ENCODE measurements at places on chromosomes 12 and 14.

DNA sequence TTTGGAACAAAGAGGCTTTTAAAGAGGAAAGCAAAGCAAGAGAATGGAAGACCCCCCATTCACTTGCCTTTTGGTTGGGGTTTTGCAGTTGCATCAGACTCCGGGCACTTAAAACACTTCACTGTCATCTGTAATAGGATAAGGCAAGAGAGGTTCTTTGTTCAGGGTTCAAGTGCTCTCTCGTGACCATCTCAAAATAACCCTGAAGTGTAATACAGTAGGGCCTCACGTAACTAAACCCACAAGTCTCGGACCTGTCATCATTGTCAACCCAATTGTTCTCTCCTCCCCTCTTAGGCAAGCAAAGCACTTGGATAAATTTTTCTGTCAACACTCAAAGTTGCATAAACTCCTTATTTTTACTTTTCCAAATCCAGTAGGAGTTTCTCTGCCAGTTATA is 26.9 kb upstream of the MYBPC1 start:
- DNase-seq, result no peak

DNA sequence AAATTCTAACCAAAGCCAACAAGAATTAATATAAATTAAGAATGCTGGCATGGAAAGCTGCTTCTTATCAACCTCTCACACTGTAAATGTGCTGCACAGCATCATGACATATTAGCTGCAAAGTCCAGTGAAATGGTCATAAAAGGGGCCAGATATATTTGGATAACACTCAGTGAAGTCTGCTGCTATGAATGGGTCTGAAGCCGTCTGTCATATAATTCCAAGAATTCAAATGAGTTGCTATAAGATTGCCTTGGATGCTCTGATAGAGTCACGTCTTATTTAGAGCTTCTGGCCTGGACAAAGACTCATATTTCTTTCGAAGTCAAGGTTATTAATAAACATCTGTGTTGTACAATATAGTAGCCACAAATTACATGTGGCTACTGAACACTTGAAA is 54.3 kb upstream of the OVCH1 start:
- no peak for DNase-seq

GRCh38 chr14:104895786-104896661 is 28.7 kb upstream of the PLD4 start:
- no peak for DNase-seq

DNA sequence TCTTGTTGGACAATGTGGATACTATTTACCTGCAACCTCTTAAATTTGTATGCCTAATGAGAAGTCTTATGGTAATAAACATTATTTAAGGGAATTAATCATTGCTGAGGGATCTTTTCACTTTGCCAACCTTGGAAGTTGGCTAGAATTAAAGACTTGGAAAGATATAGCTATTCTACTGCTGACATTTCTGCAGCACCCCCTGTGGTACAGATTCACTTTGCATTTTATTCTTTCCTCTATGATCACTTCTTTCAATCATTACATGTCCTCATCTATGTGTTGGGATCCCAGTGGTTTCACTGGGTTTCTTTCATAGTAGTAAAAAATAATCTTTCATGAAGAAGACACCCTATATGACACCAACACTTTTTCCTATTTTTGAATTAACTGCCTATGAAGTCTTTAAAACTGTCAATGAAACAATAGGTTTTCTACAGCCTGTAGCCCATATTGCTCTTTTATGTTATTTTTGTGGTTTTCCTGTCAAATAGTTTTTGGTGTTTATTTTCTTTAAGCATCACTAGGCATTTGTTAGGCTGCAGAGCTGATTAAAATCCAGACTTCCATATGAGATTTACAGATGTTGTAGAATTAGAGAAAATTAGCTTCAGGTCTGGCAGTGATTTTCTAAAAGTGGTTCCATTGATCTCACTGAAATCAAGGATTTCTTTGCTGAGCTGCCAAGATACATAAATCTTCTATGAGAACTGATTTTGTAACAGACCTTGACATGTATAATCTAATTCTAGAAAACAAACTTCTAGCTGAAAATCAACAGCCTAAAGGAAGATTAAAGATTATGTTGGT is 256.1 kb downstream of the NAV3 start:
- no peak for DNase-seq

GRCh38 chr12:82651489-82651888 is 35.2 kb upstream of the TMTC2 start:
- peak; percentile 16 for DNase-seq

GRCh38 chr12:93856611-93857010 is 179.4 kb downstream of the CRADD start:
- DNase-seq, result no peak

- no peak for DNase-seq
These were observed 9.3 kb downstream of the KRAS start for GRCh38 chr12:25241167-25242020.

- no peak for DNase-seq
These were observed 400.2 kb upstream of the OR4E1 start for GRCh38 chr14:22073801-22074200.

- DNase-seq, result no peak
These were observed 2.4 kb downstream of the BTG1 start for GRCh38 chr12:92143258-92143657.

- no peak for DNase-seq
These were observed 25.1 kb upstream of the ANO2 start for GRCh38 chr12:5969974-5970690.

GRCh38 chr14:103626146-103626850 is 2.7 kb upstream of the KLC1 start:
- DNase-seq, result no peak

- no peak for DNase-seq
These were observed 742 bp upstream of the MARS1 start for GRCh38 chr12:57487055-57487596.

GRCh38 chr14:97120204-97120603 is 323.0 kb downstream of the VRK1 start:
- no peak for DNase-seq

DNA sequence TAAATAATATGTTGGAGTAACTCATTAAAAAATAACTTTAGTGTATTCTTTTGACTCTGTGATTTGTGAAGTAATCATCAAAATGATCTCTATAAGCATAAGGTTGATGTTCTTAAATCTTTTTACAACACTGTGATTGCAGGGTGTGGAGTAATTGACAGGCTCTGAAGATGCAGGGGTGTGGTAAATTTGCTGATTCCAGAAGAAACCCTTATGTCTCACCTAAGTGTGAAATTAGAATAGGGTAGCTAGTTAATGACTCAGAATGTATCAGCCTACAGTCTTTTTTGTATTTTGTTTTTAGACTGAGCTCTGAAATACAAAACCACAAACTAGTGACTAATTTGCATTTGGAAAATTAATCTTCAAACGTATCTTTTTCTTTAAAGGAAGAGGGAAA is 5.9 kb downstream of the PRPF39 start:
- no peak for DNase-seq

DNA sequence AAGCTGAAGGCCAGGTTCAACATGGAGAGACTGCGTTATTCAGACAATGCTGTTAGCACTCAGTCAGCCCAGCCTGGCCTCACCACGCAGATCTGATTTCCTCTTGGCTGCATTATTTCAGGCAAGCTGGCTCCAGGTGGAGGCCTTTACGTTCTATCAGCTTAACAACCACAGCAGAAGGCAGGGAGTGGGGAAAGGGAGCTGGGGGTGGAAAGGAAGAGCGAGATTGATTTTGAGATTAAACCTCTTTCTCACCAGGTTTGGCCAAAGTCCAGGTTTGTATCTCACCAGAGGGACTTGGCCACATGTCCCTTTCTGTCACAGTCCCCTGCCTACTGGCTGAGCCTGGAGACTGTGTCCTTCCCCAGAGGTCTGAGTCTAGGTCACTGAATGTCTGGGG is 543.7 kb upstream of the TMEM132C start:
- no peak for DNase-seq

GRCh38 chr12:70551731-70552130 is 85.5 kb downstream of the PTPRB start:
- DNase-seq, result no peak

DNA sequence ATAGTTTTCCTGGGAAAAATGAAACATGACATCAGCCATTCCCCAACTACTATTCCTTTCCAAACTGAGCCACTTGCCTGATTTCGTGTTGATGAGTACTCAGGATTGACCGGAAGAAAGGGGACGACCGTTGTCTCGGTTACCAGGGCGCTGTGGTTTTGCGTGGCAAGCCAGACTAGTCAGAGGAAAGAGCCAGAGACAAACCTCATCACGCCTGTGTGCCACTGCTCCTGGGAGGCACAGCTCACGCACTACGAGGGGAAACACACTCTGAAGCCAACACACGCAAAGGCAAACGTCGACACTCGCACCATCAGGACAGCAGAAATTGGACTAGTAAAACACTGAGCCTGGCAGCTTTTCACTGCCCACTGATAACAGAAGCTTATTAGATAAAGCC is 35.0 kb downstream of the GIT2 start:
- no peak for DNase-seq

GRCh38 chr12:2215709-2216560 is 163.1 kb downstream of the CACNA1C start:
- no peak for DNase-seq

DNA sequence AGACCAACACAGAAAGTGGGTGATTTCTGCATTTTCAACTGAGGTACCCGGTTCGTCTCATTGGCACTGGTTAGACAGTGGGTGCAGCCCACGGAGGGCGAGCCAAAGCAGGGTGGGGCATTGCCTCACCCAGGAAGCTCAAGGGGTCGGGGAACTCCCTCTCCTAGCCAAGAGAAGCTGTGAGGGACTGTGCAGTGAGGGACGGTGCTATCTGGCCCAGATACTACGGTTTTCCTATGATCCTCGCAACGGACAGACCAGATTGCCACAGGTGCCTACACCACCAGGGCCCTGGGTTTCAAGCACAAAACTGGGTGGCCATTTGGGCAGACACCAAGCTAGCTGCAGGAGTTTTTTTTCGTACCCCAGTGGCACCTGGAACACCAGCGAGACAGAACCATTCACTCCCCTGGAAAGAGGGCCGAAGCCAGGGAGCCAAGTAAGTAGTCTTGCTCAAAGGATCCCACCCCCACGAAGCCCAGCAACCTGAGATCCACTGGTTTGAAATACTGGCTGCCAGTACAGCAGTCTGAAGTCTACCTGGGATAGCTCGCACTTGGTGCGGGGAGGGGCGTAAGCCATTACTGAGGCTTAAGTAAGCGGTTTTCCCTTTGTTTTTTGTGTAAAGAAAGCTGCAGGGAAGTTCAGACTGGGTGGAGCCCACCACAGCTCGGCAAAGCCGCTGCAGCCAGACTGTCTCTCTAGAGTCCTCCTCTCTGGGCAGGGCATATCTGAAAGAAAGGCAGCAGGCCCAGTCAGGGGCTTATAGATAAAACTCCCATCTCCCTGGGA is 25.5 kb upstream of the NAA30 start:
- no peak for DNase-seq

DNA sequence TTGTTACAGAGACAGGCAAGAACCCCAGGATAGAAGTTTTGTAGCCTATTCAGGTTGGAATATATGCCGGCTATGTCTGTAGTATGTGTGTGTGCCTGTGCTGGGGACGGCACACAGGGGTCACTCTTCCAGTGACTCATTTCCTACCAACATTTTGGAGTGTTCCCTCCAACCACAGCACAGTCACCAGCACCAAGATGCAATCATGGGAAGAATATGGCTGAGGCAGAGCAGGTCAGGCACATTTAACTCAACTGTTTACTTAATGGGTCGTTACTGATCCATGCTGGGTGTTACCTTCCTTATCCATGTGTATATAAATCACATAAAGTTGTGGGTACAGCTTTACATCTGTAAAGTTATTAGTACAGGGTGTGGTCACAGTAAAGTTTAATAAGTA is 178.3 kb downstream of the PRKD1 start:
- DNase-seq, result peak; percentile 32

DNA sequence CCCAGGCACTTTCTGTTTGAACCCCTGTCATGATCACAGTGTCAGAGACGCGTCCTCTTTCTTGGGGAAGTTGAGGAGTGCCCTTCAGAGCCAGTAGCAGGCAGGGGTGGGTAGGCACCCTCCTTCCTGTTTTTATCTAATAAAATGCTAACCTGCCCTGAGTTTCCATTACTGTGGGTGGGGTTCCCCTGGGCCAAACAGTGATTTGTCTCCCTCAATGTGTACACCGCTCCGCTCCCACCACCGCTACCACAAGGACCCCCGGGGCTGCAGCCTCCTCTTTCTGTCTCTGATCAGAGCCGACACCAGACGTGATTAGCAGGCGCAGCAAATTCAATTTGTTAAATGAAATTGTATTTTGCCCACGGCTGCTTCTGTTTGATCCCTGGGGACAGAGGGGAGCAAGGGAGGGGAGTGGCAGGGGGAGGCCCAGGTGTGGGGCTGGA is 5.1 kb downstream of the SHMT2 start:
- no peak for DNase-seq

DNA sequence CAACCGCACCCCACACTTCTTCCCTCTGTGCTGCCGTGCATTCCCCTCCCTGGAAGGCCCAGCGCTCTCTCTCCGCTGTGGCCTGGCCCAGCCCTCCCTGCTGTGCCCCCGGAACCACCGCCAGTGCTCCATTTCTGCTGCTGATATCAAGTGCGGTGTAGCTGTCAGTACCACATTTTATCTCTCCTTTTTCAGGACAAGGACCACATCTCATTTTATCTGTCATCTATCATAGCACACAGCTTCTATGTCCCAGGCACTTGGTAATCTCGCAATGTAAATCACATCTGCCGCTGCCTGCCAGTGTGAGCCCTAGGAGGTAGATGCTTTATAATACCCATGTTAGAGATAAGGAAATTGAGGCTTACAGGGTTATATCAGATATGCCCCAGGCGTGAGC is 18.3 kb downstream of the IL31 start:
- DNase-seq, result no peak

DNA sequence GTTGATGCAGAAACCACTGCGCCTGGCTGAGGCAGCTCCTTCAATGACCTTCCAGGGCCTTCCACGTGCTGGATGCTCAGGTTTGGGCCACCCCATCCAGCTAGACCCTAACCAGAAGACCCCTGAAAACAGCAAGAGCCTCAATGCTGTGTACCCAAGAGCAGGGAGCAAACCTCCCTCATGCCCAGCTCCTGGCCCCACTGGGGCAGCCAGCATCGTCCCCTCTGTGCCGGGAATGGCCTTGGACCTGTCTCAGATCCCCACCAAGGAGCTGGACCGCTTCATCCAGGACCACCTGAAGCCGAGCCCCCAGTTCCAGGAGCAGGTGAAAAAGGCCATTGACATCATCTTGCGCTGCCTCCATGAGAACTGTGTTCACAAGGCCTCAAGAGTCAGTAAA is 10.5 kb downstream of the OAS3 start:
- DNase-seq, result no peak

- DNase-seq, result no peak
These were observed 41.6 kb upstream of the LRIG3 start for GRCh38 chr12:58961906-58962305.

GRCh38 chr12:113479590-113480335 is 8.1 kb upstream of the LHX5 start:
- DNase-seq, result no peak

GRCh38 chr12:70557583-70558191 is 79.5 kb downstream of the PTPRB start:
- no peak for DNase-seq
